Activated CD4-positive, alpha-beta T cell treated with anti-CD3 and anti-CD28 coated beads, Interleukin-2, amount 50 U/mL, for 4 hours (primary cell): ENCODE measurements at places on chromosomes 6 and 20.

DNA sequence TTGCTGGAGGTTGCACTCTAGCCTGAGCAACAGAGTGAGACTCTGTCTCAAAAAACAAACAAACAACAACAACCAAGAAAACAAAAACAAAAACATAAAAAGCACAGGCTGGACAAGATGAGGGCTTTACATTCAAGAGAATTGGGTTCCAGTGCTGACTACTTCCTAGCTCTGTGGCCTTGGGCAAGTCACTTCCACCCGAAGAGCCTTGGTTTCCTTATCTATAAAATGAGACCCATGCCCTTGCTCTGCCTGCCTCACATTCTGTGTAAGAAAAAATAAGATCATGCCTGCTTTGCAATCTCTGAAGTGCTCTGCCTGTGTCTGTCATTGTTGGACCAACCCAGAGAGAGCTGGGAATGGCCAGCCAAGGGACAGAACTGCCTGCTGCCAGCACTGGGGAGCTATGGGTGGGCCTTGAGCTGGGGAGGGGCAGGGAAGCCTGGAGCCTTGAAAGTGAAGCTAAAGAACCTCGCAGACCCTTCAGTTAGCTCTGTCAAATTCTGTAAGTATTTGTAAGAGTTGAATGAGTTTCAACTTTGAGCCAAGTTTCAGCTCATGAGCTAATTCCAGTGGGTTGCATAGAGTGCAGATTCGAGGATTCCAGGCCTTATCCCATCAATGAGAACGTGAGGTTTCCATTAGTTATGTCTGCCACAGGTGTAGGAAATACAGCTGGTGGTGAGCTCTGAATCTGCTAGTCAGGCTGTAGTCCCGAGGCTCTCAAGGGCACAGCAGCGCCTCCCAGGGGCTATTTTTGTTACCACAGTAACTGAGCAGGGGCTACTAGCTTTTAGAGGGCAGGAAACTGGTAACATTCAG lies 93.2 kb downstream of the DLGAP4 start:
- DNase-seq: peak; percentile 6

DNA sequence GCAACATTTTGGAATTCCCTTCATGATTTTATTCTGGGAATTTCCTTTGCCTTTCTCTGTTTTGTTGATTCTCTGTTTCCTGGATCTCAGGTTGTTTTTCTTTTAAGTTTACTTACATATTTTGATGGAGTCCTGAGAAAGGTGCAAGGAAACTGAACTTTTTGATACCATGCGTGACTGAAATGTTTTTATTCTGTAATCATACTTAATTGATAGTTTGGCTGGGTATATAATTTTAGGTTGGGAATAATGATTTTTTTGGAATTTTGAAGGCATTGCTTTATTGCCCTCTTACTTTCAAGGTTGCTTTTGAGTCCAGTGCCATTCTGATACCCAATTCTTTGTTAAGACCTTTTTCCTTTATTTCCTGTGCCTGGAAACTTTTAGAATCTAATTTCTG lies 45.2 kb downstream of the LRRC1 start:
- no peak for DNase-seq

DNA sequence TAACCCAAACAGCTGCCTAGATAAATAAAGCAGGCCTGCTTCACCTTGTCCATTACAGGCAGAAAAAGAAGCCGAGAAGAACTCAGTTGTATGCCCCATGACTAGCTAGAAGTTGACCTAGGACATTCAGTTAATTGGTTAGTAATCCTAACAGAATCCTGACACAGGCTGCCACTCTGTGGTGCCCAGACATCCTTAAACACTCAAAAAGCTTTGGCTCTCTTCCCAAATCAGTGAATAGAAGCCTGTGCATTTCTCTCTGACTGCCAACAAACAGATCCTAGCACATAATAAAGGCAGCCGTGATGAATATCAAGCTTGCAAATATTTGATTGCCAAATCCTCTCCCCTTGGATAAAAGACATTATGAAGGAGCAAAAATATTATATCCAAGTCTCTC lies 519.1 kb upstream of the EYS start:
- DNase-seq: no peak

DNA sequence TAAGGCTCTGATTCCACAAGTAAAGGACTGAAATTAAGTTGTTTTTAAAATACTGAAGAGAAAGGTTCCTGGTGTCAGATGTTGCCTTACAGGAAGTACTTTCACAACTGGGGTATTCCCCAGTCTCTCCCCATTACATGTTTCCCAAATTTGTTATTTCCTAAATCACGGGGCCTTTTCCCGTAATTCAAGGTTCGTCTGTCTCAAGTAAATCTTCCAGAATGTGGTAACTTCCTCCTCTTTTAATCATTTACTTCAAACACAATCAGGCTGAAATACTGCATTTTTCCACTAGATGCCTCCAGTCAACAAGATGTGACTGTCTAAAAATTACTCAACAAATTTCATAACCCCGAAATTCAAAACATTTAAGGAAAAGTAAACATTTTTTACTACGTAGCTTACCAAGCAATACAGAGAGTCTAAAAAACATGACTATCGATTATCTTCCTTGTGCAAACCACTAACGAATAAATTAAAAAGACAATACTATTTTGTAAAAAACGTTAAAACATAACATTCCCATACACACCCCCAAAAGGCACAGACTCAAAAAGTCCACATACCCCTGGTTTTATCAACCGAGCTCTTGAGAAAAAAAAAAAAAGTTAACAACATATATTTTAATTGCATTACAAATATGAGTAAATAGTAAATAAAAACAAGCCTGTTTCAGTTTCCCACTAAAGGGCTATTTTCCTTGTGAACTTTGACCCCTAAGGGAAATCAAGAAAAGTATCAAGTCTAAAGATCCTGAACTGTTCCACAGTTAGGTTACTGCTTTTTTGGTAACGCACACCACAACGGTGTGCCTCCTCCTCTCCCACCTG lies 1.7 kb downstream of the SOD2 start:
- DNase-seq: no peak

DNA sequence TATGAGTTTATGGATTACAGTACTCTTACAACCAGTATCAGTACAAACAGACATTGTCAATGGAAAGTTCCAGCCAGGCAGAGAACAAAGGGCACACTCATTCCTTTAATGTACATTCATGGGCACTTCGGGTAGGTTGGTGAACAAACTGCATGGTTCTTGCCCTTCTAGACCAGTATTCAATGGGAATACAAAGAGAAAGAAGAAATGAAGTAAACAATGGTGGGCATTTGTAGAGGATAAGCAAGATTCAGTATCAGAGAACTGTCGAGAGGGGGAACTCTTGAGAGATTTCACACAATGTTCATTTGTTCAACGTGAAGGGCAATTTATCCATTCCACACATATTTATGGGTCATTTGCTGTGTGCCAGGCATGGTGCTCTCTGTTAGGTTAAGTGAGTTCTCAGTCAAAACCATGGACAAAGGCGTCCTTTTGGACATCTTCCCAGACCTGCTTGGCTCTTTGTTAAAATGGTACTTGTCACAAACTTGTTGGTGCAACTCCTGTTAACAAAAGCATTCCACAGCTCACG lies 714.8 kb downstream of the DHX35 start:
- no peak for DNase-seq

DNA sequence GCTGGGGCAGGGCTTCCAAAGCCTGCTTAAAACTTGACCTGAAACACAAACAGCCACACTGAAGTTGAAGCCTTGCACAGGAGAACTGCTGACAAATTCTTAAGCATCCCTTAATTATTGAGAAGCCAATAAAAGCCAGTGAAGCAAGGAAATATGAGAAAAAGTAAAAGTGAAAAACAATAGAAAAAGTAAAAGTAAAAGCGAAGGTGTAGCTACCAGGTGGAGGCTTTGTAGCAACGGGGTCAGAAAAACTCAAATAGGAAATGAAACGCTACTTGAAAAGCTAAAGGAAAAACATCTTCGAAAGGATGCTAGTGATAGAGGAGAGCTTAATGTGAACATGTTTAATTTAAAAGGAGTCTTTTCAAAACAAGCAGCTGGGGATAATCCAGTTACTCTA lies 97.4 kb downstream of the IRF4 start:
- no peak for DNase-seq

DNA sequence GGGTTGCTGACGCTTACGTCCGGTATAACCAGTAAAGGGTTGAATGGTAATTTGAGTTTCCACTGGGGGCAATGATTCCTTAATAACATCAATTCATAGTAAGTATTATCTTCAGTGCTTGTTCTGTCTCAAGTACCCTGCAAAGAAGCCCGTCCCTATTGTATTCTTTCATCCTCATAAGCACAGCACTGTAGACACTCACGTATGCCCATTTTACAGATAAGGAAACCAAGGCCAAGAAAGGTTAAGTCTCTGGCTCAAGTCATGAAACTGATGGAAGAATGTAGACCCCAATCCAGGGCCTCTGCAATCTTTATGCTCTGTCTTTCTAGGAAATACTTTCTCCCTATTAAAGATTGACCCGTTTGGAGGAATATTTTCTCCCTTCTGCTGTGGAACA lies 251.2 kb downstream of the ZNF217 start:
- DNase-seq: no peak

DNA sequence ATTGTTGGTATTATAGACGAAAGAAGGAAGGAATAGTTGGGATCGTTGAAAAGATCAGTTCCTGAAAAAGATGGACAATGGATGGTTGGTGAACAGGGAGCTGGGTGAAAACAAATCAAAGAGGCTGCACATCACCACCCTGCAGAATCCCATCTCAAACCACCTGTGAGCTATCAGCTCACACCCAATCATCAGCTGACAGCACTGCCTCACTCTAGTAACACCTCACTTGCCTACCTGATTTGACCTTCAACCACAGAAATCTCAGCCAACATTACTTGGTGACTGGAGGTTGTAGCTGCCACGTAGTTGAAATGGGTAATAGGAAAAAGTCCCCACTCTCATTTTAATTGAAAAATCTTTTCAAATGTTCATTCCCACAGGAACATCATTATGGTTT lies 101.8 kb upstream of the DST start:
- DNase-seq: no peak

DNA sequence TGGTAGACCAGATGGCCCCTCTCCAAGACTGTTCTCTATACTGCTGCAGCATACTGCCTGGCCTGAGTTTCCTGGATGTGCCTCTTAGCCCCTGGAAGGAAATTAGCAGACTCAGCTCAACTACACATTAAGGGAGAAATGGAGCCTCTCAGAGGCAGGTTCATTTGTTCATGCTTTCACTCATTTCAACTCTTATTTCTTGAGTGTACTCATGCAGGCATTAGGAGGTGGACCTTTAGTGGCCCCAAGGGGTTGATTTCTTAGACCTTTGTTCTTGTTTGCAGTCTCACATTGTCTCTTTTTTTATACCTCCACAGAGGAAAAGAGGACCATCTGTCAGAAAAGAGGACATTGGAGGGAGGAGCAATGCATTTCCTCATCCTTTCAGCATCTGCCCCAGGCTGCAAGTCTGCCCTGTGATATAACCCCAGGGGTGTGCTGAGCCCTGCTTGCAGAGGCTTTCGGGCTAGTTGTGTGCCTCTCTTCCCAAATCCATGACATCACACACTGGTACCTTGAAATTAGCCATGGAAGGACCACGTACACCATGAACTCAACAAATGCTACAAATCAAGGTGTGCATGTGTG lies 456.2 kb downstream of the CD83 start:
- DNase-seq: no peak

DNA sequence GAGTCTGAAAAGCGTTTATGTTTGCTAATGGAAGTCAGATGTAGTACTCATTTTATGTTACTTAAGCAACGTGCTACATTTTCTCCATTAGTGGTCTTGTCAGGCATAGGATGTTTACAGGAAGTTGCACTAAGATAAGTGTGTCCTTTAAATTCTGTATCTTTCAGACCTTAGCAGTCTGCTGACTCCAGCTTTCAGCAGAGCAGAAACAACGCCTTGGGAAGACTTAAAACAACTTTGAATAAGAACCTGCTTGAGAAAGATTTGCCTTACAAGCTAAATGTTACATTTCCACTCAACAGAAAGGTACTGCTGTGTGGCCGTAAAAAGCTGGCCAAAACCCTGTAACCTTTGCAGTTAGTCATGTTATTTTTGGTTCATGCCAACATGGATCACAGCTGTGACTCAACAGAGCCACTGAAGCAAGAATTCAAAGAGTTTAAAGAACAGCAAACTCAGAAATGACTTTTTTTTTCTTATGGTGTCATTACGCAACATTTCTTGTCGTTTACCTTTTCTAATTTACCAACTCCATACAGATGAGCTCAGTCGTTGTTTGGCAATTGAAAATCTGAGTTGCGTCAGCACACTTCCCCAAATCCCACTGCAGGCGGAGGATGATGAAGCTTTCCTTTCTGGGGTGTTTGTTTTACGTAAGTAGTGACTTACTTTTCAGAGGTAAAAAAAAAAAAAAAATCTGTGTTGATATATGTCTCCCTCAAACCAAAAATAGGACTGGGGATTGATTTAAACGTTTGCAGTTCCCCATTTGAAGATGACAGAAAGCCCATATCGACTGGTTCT lies 27.9 kb upstream of the BMP6 start:
- DNase-seq: no peak

- no peak for DNase-seq
Observed at GRCh38 chr6:89023591-89024441, 56.7 kb upstream of the PNRC1 start.

- DNase-seq: peak; percentile 38
Observed at GRCh38 chr6:29589423-29590048, 4.6 kb downstream of the OR2H2 start.

GRCh38 chr6:113824411-113824810 lies 32.7 kb upstream of the MARCKS start:
- no peak for DNase-seq

DNA sequence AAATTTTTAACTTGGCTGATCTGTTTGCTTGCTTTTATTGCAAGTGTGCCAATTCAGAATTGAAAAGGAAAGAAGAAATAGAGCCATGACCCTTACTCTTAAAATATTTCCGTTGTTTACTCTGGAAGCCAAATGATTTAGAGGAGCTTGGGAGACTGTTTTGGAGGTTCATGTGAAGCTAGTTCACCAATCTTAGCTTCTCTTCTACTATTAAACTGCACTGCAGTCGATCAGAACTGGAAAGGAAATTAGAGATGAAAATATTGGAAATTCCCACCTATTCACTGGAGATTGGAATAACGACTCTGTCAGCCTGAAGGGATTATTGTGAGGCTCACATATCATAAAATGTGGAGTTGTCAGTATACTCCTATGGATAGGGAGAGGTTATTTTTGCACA lies 81.8 kb downstream of the MLIP start:
- DNase-seq: no peak

GRCh38 chr20:38191654-38192053 lies 26.6 kb upstream of the TGM2 start:
- no peak for DNase-seq
